ENCODE measurements at places on chromosomes 7 and 10.

DNA sequence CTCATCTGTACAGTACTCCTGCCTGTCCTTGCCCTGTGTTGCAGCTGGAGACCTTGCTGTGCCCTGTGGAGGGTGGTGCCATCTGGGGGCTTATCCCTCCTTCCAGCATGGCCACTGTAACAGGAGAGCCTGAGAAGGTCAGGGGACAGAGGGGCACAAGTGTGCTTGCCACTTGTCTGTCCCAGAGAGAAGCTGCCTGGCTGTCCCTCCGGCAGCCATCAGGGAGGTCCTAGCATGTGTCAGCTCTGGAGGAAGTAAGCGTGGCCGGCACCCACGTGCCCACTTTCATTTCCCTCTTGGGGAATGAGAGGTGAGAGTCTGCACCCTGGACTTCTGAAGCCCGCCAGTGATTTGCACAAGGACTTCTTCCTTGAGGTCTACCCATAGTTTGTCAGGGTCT lies 97.0 kb upstream of the PPIF start:
- no peak for DNase-seq

GRCh38 chr7:47721670-47722069 lies 139.8 kb upstream of the TNS3 start:
- DNase-seq: no peak

DNA sequence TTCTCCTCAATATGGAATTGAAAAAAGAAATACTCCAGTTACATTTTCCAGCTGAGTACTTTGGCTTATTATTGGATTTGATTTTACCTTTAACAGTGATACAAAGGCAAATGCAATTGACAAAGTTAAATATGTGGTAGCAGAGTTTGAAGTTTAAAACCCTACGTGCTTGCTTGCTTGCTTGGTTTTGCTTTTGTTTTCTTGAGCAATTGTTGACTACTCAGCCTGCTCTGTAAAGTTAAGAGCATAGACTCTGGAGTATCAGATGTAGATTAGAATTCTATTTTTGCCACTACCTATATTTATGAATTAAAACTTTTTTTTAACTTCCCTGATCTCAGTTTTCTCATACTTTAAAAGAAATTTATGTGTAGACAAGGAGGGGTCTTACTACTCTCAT lies 51.4 kb downstream of the PCDH15 start:
- no peak for DNase-seq

GRCh38 chr7:138092486-138093028 lies 16.3 kb downstream of the AKR1D1 start:
- DNase-seq: no peak

DNA sequence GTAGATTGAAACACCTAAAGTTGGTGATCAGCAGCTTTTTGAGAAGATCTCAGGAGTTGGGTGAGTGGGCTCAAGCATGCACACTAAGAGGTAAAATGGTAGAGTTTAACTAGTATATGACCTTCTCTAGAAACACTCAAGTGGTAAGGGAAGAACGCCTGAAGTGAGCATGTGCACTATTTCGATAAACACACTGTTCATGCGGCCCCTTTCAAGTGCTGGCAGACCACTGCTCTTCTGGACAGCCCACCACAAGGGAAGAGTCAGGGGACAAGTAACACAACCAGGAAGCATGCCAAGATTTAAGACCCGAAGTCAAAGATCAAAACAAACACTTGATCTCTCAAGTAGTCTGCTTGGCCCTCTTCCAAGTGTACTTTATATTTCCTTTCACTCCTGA lies 519.5 kb upstream of the ZWINT start:
- DNase-seq: no peak

- no peak for DNase-seq
These were observed 165.3 kb downstream of the SFMBT2 start for GRCh38 chr10:7245505-7245904.

DNA sequence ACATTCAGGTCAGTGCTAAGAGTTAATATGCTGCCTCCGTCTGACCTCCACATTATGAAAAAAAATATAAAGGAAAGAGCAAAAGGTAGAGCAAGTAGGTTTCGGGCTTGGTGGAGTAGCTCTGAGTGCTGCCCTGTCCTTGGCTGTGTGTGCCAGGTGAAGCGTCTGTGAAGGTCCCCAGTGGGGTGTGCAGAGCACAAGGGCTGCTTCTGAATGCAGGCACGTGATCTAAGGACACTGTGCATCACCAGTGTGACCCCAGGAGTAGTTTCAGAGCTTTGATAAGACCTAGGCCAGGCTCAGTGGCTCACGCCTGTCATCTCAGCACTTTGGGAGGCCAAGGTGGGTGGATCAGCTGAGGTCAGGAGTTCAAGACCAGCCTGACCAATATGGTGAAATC lies 36.0 kb downstream of the KLF6 start:
- DNase-seq: no peak

DNA sequence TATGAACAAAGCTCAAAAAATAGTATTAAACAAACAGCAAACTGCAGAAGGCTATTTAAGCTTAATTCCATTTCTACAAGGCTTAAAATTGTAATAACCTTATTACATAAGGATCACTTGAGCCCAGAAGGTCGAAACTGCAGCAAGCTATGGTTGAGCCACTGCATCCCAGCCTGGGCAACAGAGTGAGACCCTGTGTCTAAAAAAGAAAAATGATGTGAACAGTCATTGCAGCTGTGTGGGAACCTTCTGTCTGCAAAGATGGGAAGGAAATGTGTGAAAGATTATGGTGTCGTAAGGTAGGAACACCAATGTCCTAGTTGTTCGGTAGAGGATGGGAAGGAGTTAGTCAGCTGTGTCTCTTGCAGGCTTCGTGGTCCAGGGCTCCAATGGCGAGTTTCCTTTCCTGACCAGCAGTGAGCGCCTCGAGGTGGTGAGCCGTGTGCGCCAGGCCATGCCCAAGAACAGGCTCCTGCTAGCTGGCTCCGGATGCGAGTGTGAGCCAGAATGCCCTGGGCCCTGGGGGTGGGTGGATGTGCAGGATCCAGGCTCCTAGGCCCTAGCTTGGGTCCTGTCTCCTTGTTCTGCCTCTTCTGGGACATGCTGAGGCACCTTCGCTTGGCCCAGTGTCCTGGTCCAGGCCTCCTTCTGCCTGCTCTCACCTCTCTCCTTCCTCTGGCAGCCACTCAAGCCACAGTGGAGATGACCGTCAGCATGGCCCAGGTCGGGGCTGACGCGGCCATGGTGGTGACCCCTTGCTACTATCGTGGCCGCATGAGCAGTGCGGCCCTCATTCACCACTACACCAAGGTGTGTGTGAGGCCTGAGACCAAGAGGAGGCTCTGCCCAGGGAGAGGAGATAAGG lies 9.1 kb downstream of the C10orf62 start:
- no peak for DNase-seq

DNA sequence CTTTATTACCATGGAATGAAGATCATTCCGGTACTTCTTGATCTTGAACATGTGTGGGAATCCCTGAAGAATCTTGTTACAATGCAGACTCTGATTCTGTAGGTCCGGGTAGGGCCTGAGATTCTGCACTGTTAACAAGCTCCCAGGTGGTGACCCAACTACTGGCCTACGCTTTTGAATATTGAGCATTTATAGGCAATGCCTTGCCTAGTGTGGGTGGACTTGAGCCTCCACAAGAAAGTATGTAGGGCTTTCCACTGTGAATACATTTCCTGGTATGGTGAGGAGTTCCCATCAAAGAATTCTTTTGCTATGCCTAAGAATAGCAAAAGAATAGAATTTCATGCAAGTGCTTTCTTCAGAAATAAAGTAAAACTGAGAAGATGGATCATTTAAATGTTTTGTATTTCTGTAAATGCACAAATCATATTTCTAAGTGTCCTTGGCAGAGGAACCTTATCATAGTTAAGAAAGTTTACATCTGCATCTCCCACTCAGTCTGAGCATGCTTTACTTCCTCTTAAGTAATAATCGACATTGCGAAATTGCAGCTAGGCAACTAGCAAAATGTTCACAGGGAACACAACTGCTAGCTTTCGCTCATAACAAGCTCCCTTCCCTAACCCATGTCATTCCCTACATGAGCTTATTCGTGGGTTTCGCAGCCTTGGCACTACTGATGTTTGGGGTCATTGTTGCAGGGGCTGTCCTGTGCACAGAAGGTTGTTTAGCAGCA lies 71.4 kb downstream of the AHR start:
- peak; percentile 37 for DNase-seq

DNA sequence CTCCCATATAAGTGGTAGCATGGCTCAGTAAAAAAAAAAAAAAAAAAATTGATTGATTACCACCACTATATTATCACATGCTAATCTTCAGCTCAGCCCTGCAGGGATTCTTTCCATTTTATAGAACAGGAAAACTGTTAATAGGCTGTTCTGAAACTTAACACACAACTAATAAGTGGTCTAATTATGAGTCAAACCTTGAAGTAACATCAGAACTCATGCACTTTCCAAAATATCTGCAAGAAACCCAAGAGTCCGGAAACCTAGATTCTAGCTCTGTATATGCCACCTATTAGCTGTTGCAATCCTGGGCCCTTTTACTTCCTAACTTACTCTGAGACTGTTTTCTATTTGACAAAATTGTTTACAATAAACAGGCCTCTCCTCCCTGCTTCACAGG lies 23.9 kb downstream of the SEM1 start:
- no peak for DNase-seq

- no peak for DNase-seq
These were observed 535.2 kb downstream of the PHTF2 start for GRCh38 chr7:78333530-78334425.

- DNase-seq: no peak
These were observed 24.2 kb downstream of the AFAP1L2 start for GRCh38 chr10:114380060-114380459.

DNA sequence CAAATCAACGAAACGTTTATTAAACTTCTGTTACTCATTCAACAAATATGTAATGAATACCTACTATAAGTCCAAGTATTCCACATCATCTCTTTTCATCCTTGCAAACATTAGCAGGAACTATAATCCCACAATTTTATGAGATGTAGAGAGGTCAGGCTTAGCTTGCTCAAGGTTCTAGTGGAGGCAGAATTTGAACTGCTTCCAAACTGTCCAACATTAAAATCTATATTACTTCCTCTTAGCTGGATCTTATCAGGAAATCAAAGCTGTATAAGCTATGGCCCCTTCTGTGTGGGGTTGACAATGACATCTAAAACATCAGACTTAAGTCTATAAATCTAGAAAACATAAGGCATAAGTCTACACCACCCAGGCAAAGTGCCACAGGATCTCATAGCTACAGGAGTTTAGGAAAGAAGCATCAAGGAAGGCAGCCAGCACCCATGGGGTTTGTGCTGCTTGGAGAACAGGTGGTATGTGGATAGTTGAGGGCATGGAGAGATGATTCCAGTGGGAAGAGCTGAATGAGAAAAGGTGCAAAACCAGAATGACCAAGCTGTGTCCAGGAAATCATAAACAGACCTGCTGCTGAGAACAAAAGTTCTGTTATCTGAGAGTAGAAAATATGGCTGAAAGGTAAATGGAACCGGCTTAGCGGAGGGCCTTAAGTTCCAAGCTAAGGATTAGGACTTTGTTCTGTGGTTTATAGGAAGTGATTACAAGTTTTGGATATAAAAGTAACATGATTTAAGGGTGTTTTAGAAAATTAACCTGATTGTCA lies 34.5 kb downstream of the PAPSS2 start:
- no peak for DNase-seq

GRCh38 chr10:117353684-117354083 lies 21.6 kb downstream of the PDZD8 start:
- DNase-seq: no peak

DNA sequence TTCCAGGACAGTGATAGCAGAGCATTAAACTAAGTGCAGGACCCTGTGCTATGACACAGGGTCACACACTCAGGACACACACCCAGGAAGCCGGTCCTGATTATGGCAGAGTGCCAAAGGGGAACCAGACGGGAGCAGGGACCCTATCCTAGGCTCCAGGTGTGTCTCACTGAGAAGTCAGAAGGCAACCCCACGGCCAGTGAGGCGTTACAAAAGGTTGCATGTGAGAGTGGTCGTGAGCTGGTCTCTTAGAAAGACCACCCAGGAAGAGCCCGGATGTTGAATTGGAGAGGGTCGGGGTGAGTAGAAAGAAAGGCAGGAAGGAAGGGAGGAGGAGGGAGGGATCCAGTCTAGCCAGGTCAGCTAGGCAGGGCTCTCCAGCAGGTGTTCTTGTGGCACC lies 31.0 kb downstream of the FRMPD2 start:
- no peak for DNase-seq

DNA sequence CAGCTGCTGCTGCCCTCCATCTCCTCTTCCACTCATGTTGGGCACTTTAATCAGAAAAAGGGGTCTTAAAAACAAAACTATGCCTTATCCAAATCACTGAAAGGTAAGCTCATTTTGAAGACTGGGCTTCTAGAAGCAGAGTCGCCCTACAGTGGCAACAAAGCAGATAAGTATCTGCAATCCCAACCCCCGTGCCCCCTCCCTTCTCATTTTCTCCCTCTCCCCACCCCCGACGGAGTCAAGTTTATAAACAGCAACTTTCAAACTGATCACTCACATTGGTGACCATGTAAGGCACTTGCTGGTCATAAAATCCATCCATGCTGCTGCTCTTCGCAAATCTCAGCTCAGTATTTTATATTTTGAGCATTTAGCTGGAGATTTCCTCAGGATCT lies 738 bp downstream of the ETV1 start:
- no peak for DNase-seq

DNA sequence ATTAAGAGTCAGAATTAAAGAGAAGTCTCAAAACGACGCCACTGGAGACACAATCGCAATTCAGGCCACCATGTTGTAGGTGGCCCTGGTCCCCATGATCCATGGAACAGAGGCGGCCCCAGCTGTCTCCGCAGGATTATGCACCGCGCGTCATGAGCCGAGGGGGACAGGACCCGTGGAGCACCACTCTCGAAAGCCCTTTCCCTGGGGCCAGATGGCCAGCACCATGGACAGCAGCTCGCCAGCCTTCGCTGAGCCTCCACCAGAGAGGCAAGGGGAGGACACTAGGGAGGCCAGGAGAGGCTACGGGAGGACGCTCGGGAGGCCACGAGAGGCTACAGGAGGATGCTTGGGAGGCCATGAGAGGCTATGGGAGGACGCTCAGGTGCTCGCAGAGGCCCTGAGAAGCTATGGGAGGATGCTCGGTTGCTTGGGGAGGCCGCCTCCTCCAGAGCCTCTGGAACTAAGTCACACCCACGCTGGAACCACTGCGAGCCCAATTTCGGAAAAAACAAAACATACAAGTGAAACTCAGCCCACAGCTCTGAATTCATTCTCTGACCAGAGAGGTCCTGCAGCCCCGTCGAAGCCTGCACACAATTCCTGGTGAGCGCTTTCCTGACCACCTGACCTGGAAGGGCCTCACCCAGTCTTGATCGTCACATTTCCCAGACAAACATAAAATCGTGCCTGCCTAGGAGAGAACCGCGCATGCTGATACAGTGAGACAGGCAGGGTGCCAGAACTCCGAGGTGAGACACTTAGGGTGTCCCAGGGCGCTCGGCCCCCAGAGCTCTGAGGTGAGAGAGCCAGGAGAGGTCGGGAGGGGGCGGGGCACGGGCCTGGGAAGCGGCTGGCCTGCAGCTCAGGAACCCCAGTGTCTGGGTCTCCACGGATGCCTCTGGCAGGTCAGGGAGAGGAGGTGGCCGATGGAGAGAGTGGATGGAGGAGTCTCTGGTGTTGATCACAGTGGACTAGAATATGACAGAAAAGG lies 224.4 kb downstream of the PTPRN2 start:
- DNase-seq: no peak

GRCh38 chr10:83881661-83882060 lies 257.6 kb upstream of the GHITM start:
- DNase-seq: peak; percentile 13

GRCh38 chr10:89392974-89393373 lies 551 bp downstream of the IFIT1 start:
- peak; percentile 49 for DNase-seq

GRCh38 chr10:95035332-95036295 lies 33.7 kb downstream of the CYP2C8 start:
- DNase-seq: no peak

GRCh38 chr10:86944471-86944870 lies 12.9 kb downstream of the MMRN2 start:
- no peak for DNase-seq
